Stimulated activated CD8-positive, alpha-beta memory T cell treated with anti-CD3 and anti-CD28 coated beads, Interleukin-7, amount 100 ng/mL, for 48 hours (primary cell): ENCODE measurements at places on chromosomes 5 and 9.

GRCh38 chr9:4661165-4661564 lies 929 bp upstream of the PLPP6 start:
- DNase-seq, result no peak

GRCh38 chr9:29397148-29397547 lies 1823.9 kb upstream of the C9orf72 start:
- DNase-seq, result no peak

- DNase-seq, result no peak
These were observed 149.0 kb upstream of the GRAMD2B start for GRCh38 chr5:126274076-126274762.

GRCh38 chr9:20441166-20441565 lies 181.1 kb downstream of the MLLT3 start:
- DNase-seq, result no peak

DNA sequence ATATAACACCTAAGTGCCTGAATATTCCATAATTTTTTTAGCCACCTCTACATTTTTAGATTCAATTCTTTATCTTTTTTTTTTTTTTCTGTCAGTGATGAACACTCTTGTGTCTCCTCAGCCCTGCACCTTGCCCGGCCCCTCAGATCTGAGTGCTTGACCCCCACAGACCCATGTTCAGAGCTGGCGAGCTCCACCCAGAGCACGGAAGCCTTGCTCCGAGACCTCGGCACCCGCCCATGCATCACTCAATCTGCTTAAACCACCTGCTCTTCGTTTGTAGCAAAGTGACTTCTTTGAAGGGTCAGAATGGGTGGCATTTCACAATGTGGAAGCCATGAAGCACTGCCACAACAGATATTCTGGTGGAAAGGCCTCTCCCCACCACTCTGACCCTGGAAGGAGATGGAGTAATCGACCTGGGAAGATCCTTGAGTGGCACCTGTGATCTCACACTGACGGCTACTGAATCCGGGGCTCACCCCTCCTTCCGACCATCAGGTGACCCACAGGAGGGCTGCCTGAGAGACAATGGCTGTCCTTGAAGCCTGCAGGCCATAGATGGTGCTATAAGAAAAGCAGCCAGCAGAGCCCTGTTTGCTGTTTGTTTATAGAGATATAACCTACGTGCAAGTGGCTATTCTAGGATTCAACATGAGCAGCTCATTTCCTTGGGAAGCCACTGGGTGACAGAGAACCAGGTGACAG lies 261.1 kb upstream of the IRX4 start:
- no peak for DNase-seq

GRCh38 chr9:134570151-134570621 lies 71.4 kb upstream of the COL5A1 start:
- DNase-seq, result no peak

DNA sequence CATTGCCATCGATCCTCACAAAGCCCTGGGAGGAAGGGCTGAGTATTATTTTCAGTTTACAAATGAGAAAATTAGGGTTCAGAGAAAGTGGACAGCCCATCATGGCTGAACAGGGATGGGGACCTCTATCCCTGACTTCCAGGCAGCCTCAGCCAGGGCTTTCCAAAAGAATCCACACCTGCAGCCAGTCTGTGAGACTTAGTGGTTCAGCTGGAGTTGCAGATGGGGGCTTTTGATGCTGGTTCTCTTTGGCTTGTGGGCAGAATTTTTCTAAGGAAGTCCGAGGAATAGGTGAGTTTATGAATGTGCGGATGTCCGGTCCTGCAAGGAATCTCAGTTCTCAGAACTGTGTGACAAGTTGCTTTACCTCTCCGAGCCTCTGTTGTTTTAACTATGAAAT lies 138.1 kb downstream of the RGS3 start:
- no peak for DNase-seq

DNA sequence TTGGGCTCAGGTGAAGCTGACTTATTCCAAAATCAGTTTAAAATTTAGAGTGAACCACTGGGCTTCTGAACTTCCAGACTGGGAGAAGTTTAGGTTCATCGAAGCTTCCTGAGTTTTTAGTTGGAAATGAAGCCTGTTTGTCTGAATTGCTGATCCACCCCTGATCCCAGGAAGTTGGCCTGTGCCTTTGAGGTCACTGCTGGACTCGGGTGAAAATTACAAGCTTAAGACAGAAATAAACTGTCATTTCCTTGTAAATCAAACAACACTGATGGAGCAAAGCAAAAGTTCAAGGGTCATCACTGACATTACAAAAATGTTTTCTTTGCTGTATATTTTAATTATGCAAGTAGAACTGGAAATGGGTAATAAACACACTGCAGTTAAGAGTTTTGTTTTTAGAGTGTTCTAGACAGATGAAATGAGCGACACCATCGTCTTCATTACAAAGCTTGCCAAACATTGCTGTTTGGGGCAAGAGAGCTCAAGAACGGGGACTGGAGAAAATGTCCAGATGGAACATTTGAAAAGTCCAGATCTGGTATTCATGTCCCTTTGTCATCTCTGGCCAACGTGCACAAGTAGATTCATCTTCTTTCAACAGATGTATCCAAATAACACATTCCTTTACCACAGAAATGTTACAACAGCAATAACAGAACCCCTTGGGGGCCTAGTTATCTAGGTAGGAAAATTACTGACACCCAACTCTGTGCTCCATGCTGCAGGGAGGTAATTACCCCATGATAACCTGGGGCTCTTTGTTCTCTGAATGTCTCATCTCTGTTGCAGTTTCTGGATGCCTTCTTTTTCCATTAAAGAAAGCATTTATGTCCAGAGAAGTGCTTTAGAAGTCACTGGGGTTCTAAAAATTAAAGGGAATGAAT lies 142.4 kb upstream of the ERCC6L2 start:
- no peak for DNase-seq

GRCh38 chr5:174187481-174187880 lies 142.0 kb downstream of the NSG2 start:
- no peak for DNase-seq

GRCh38 chr9:97386265-97386633 lies 25.6 kb upstream of the TDRD7 start:
- no peak for DNase-seq

DNA sequence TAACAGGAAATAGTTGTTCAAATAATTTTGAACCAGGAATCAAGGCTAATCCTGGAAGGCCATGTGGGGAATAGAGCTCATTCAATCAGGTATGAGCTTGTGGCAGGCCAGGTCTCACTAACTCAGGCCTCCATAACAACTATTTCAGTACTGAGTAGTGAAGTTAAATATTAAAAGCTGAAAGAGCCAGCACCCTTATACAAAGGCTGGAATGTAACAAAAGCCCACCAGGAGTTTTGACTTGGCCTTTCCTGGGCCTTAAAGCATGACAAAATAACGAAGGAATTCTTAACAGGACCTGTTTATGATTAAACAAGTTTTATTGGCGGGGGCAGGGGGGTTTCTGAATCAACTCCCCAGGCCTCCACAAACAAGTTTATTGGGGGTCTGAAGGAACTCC lies 1146.7 kb downstream of the CDH9 start:
- no peak for DNase-seq
